ENCODE measurements at places on chromosomes 2 and 18.

GRCh38 chr18:11533513-11533890 lies 75.9 kb upstream of the SLC35G4 start:
- no peak for DNase-seq

DNA sequence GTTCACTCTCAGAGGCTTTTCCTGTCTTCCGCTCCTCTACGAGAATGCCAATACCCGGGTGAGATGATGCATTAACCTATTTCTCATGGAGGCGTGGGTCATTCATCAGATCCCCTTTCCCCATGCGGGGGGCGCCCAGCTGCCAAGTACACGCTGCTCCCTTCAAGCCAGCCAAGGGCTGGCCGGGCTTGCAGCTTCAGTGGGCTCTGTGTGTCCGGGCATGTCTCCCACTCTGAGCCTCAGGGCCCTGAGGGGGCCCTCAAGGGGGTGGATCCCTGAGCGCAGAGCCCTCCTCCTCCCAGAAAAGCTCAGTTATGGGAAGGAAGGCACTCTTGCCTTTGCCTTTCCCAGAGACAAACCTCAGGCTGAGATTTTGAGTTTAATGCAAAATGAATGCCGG lies 431.8 kb upstream of the MYT1L start:
- DNase-seq: no peak

- no peak for DNase-seq
Observed at GRCh38 chr2:178574789-178575188, 94.5 kb downstream of the PLEKHA3 start.

DNA sequence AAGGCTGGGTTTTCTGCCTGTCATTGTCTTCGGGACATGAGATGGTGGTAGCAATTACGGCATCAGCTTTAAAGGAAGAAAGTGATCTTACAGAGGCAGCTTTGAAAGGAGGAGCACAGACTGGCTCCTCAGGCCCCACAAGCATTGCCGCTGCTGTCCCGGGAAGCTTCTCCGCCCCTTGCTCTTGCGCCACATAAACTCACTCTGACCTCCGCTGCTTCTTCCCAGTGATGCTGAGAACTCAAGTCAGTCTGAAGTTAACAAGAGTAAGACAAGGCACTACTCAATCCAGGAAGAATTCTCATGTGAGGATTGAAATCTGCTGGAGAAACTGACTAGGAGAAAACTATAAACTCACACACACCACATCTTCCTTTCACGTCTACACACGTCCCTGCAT lies 112.4 kb upstream of the RIOK3 start:
- no peak for DNase-seq

GRCh38 chr2:200257570-200257969 lies 48.9 kb upstream of the SPATS2L start:
- no peak for DNase-seq

- no peak for DNase-seq
Observed at GRCh38 chr2:10546975-10547391, 98.9 kb upstream of the ODC1 start.

Data from mucosa of descending colon (tissue), 3 donors.